Activated T-cell treated with anti-CD3 and anti-CD28 coated beads, Interleukin-2, amount 50 U/mL, for 48 hours (primary cell): ENCODE measurements at places on chromosomes 6 and 20.

DNA sequence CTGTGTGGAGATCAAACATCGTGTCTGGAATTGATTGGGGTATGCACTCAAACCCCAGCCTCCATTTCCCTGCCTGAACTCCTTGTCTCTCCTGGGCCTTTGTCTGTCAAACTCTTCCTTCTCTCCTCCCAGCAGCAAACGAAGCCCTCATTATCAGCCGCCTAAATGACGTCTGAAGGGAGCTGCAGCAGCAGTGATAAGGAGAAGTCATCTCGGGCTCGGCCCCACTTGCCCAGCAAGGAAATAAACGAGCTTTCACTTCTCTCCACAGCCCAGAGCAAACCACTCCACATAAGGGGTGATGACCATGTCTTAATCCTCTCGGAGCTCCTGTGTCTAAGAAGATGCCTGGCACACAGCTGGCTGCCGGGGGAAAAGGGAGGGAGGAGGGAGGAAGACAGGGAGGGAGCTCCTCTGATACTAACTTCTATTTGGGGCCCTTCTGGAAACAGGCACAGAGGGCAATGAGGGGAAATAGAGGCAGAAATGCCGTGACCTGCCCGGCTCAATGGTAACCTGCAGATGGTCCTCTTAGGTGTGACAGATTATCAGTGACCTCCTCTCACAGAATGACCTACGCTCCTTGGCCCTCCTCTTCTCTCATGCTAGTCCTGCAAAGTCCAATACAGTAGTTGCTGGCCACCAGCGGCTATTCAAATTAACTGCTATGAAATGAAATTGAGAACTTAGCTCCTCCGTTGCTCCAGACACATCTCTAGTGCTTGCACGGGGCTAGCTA is 100.4 kb downstream of the PXDC1 start:
- DNase-seq: no peak

DNA sequence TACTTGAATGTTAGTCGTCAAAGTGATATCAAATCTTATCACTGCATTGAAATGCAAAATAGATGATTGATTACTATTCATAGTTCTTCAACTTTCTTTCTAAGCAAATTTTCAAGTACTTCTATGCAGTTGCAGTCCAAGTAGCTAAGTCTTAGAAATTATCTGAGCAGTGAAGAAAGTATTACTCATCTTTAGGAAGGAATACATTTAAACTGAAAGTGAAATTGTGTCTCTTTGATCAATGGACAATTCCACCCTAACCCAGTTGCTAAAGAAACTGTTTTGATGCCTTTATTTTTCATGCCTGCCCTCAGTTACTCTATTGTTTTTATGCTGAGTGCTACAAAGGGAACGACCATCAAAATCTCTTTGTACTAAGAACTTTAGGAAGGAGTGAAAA is 337.4 kb downstream of the GRIK2 start:
- DNase-seq: no peak

DNA sequence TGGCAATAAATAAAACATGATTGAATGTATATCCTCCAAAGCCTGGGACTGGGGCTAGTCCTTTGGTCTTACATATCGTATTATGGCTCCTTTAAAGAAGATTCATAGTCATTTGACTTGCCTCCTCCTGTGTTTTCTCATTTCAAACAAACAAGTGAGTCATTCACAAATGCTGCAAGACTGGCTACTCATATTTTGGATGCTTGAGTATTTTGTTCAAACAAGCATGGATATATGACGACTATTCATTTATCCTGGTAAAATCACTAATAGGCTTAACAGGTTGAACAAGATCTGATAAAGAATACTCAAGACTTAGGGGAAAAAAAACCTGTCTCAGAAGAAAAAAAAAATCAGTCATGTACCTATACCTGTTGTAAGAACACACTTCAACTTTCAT is 111.1 kb upstream of the CCDC28A start:
- DNase-seq: no peak

DNA sequence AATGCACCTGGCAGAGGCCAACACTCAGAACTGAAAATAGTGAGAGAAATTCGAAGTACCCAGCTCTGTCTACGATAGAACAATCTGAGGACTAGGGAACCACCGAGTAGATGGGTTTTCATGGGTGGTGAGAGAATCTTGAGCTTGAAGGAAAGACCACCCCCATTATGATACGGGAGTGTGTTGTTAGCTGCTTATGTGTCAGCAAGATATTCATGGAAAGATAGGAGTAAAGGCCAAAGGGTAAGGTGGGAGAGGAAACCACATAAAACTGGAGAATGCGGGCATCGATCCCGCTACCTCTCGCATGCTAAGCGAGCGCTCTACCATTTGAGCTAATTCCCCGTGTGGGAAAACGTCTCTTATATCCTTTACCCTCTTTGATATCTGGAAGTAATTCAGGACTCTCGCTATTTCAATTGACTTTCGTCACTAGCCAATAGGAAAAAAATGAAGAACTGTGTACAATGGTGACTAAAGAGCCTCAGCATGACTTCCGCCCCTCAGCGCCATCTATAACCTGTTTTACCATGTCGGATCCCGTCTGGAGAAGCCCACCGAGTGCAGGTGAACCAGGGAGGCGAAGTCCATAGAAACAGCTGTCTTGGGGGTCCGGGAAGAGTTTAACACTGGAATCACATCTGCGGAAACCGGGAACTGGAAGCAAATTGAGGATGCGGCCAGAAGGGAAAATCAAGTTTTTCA is 25.0 kb upstream of the ABT1 start:
- DNase-seq: peak; percentile 79

GRCh38 chr20:13990465-13990864 is at the start of gene SEL1L2:
TSS of gene SEL1L2 (minus strand) at chr20:13990614. CDS start at chr20:13990534, 80 bp downstream.
- DNase-seq: no peak

- no peak for DNase-seq
Observed at GRCh38 chr20:38255393-38255792, 5.1 kb downstream of the KIAA1755 start.

GRCh38 chr6:42100029-42100901 is 42.2 kb downstream of the C6orf132 start:
- peak; percentile 80 for DNase-seq

DNA sequence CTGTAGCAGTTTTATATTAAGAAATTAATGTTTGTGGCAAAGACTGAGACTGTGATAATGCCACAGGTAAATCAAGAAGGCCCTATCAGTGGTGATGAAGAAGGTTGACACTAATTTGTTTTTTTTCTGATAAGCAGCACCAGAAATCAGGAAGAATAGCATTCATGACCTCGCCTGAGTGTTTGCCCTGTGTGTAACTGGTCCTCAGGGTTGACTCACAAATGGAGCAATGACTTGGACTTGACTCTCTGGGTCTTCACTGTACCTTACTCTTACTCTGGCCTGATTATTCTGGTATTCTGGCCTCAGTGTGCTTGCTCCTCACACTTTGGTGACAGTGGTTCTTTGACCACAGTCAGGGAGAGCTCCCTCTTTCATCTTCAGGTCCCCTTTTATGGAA is 243.9 kb downstream of the HAO1 start:
- no peak for DNase-seq

GRCh38 chr6:141482796-141483597 is 649.7 kb upstream of the GJE1 start:
- DNase-seq: no peak

- DNase-seq: no peak
Observed at GRCh38 chr6:167927246-167927645, 70.2 kb upstream of the KIF25 start.

DNA sequence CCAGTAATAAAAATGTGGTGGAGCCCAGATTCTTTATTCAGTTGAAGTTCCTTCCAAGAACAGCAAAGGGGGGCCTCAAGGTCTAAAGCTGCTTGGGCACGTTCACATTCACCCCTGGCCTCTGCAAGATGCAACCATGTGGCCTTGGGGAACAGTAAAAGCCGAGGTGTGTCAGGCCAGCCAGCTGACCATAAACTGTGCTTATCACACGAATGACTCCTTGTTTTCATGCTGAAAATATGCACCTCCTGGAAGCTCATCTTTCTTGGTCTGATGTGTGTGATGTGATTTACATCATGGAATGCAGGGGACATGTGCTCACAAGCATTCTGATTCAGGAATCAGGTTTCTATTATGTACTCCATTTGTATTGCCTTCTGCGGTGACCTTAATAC is 211.6 kb upstream of the MARCKS start:
- DNase-seq: no peak

DNA sequence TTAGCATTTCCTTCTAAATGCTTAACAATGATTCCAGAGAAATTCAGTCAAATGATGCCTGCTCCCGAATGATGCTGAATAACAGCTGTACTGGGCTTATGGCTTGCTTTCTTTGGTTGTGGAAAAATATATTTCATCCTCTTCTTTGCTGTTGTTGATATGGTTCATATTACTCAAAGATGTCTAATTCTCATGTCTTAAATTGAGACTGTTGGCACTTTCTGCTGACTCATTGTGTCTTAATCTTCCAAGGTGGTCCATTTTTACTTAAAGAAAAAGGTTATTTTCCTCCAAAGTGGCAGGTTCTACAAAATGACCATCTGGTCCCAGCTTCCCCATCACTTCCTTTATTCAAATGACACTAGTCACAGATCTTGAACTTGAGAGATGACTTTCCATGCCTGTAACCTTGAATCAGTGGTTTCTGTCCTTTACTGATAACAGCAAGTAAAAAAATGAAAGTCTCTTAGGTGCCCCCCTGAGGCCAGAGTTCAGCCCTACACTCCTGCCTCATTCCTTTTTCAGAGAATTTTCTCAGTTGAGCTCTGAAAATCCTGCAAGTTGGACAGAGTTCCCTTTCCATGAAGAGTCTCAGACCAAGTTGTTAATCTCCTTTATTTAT is 6.9 kb downstream of the SNAP25 start:
- no peak for DNase-seq

GRCh38 chr6:101909366-101909765 is 515.9 kb downstream of the GRIK2 start:
- no peak for DNase-seq

- no peak for DNase-seq
Observed at GRCh38 chr20:42041000-42041565, 422.9 kb upstream of the CHD6 start.

DNA sequence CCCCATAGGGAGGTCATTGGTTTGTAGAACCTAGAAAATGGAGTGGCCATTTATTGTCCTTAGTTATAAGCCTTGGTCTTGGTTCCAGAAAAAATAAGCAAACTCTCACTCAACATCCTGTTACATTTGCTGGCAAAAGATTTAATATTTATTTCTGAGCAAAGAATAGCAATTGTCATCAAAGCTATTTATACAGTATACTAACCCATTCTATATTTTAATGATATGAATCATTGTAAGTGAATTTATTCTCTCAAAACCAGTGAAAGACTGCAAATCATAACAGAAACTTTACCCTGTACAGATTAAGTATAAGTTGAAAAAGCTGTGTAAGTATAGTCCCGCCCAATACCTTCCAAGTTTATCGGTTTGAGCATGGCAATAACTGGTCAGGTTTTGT is 364.4 kb downstream of the CD109 start:
- DNase-seq: no peak

GRCh38 chr6:166330612-166331011 is 11.7 kb downstream of the SFT2D1 start:
- no peak for DNase-seq

DNA sequence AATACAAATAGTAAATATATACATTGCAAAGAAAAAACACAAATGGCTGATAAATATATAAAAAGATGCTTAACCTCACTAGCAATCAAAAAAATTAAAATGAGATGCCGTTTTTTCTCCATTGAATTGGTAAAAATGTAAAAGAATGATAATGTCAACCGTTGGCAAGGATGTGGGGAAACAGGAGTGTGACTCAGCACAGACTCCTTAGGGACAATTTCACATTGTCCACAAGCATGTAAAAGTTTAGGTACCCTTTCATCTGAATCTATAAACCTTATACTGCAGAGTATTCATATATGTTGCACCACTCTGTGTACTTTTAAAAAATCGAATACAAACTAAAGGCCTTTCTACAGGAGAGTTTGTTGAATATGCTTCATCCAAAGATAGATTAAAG is 143.1 kb upstream of the RREB1 start:
- DNase-seq: no peak

GRCh38 chr6:36581716-36582115 is 12.4 kb upstream of the SRSF3 start:
- no peak for DNase-seq

DNA sequence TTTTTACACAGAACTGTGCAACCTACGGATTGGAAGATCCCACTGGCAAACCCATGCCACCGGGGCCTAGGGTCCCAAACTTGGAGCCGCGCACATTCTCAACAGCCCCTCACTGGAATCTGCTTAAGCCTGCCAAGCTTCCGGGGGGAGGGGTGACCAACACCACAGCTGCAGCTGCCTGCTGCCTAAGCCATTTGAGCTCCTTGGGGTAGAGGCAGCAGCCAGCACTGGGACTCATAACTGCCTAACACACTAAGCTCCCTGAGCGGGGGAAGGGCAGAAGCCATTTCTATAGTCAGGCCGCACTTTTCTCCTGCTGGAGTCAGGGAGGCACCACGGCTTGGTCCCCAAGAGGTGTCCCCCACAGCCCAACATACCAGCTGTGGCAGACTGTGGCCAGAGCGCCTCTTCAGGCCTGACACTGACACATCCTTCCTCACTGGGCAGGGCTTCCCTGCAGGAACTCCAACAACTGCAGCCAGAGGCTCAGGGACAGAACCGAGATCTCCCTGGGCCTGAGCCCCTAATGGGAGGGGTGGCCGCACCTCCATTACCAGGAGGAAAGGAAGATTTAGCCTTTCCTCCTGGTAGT is 270.3 kb upstream of the ECI2 start:
- no peak for DNase-seq

- DNase-seq: no peak
Observed at GRCh38 chr6:132401618-132402285, 477 bp upstream of the MOXD1 start.

GRCh38 chr6:156816505-156816904 is 39.3 kb downstream of the ARID1B start:
- no peak for DNase-seq

DNA sequence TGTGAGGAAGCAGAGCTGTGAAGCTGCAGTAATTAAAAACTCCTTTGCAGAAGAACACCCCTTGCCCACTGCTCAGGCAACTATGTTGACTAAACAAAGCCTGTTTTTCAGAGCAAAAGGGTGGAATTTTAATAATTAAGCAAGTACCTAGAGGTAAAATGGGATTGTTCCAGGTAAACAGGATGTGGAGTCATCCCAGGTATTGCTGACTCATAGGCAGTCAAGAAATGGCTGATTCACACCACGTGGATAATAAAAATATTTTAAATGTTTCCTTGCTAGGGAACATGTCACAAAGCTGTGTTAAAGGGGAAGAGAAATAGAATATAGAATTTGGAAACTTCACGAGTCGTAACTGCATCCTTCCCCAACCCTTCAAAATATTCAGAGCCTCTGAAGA is 491.8 kb downstream of the BTBD3 start:
- DNase-seq: no peak

DNA sequence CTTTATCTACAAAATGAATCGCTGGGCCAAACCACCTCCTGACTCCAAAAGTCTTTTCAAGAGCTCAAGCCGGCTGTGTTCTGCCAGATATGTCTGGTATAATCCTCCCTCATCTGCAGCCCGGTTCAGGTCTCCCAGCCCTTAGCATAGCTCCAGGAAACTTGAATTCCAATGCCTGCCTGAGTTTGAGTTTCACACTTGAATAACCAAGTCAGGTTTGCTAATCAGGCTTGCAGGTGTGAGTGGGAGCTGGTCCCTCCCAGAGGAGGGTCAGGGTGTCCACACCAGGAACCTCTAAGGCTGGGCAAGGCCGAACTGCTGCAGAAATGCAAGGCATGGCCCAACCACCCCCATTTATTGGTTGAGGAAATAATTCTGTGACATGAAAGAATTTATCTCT is 96.6 kb downstream of the TMEM242 start:
- peak; percentile 17 for DNase-seq
